BE2C (cell line): ENCODE measurements at places on chromosomes 6 and 20.

DNA sequence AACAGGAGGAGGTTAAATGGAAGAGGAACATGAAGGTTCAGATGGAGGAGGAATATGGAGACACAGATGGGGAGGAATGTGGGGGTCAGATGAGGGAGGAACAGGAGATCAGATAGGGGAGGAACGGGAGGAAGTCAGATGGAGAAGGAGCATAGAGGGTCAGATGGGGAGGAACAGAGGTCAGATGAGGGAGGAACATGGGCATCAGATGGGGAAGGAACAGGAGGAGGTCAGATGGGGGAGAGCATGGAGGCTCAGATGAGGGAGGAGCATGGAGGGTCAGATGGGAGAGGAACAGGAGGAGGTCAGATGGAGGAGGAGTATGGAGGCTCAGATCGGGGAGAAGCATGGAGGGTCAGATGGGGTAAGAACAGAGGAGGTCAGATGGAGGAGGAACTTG is 290.6 kb downstream of the BMP7 start:
- no peak for DNase-seq

DNA sequence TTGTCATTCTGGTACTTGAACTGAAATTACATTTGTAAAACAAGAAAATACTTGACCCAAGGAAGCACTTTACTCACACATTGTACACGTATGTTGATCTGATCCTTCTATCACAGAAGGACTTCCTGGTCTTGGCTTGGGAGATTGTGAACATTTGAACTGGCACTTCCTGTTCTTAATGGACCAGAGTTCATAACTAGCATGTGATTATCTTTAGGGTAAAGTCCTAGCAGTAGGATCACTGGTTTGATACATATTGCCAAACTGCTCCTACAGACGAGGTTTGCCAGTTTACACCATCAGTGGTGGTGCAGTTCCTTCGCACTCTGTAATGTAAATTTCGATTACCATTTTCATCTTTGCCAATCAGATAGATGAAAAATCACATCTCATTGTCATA is 12.7 kb downstream of the HECA start:
- no peak for DNase-seq

GRCh38 chr6:129684903-129685661 is 24.9 kb downstream of the ARHGAP18 start:
- no peak for DNase-seq

DNA sequence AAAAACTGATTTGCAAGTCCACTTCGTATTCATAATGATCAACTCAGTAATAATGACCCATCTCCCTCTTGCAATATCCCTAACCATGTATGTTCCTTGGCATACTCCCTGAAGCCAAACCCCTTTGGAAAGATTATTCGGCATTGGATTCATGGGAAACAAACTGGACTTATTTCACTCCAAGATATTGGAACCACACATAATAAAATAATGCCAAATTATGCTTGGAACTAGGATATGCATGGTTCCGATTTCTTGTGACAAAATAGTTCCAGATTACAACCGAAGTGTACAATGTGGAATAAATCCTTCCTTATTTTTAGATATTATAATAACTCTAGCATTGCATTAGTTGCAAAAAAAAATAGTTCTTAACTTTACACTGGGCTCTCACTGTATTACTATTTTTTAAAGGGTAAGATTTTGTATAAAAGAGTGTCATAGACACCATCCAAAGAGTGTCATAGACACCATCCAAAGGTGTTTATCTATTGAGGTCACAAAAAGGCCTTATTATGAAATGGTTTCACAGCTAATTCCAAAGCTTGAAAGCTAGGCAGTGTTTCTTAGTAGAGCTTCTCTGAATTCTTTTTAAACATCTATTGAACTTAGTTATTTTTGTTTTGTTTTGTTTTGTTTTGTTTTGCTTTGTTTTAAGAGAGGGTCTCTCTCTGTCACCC is 410.9 kb upstream of the JARID2 start:
- no peak for DNase-seq

DNA sequence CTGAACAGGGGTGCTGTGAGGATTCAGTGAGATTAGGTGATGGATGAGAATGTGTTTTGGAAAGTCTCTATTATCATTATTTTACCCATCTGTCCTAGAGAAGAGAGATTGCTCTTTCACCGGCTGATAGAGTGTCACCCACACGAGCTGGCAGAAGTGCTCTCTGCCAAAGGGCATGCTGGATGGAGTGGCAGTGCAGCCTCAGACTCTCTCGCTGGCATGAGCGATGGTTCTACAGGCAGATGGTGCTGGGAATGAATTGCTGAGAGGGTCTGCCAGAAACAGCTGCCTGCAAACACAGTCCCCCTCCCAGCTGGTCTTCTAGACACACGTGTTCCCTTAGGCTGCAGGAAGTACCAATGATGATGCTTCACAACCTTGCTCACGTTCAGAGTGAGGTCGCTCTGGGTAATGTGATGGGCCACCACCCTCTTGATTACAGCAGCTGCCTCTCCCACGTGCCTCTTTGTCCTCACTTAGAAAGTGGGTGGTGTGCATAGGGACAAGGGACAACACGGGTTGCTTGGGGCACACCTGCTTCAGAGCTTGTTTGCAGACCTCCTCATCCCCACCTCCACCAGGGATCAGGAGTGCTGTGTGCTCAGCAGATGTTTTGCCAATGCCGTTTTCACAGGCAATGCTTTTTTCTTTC is 84.7 kb downstream of the FOXA2 start:
- no peak for DNase-seq
